ENCODE measurements at places on chromosomes 16 and 17.

DNA sequence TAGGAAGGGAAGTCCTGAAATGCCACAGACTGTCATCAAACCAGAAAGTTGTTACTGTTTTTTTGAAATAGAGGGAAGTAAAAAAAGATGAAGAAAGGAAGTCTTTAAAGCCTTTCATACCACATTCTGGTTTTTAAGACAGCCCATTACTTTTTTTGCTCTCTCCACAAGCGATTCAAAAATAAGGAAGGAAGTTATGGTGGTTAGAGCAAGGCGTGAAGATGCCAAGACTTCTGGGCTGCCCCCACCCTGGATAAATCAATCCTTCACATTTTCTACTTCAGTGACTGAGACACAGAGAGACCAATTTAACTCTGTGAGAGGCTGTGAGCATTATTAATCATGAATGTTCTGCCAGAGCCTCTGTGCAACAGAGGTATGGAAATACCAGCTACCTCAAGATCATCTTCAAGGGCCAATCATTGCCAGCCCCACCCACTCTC is 82.3 kb upstream of the BCAR1 start:
- DNase-seq = no peak

DNA sequence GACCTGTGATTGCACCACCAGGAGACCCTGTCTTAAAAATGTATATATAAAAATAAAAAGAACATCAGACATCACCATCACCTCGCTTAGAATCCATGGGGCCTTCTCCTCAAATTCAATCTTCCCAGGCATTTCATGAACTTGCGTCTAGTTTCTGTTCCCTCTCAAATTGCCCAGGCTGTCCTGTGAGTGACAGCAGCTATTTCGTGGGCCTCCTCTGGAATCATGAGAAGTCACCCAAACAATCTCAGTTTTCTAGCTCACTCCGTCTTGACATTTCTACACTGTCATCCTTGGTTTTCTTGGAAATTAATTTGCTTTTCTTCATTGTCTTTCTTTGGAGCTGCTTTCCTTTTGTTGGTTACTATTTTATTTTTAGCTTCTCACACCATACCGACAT is 7.3 kb downstream of the SLC52A1 start:
- no peak for DNase-seq

- DNase-seq = no peak
These were observed 61.4 kb downstream of the NXN start for GRCh38 chr17:917941-918740.

DNA sequence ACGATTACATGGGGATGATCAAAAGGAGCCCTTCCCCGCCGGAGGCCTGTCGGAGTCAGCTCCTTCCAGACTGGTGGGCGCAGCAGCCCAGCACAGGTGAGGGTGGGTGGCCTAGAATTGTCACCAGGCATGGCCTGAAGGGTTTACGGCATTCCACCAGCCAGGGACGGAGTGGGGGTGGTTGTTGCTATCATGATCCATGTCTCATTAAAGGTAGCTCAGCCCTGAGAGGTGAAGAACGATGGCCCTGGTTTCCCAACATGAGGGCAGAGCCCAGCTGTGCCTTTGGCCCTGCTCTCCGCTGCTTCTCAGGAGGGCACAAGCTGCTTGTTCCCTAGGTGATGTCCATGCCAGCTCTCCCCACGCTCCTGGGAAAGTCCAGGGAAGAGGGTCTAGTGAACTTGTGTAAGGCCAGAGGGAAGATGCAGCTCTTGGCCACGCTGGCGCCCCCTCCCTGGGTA is 14.2 kb downstream of the IRF8 start:
- no peak for DNase-seq

GRCh38 chr17:72726936-72727335 is 365.6 kb downstream of the SLC39A11 start:
- DNase-seq = peak; percentile 62

GRCh38 chr17:79883202-79883601 is 44.0 kb upstream of the CBX4 start:
- no peak for DNase-seq

DNA sequence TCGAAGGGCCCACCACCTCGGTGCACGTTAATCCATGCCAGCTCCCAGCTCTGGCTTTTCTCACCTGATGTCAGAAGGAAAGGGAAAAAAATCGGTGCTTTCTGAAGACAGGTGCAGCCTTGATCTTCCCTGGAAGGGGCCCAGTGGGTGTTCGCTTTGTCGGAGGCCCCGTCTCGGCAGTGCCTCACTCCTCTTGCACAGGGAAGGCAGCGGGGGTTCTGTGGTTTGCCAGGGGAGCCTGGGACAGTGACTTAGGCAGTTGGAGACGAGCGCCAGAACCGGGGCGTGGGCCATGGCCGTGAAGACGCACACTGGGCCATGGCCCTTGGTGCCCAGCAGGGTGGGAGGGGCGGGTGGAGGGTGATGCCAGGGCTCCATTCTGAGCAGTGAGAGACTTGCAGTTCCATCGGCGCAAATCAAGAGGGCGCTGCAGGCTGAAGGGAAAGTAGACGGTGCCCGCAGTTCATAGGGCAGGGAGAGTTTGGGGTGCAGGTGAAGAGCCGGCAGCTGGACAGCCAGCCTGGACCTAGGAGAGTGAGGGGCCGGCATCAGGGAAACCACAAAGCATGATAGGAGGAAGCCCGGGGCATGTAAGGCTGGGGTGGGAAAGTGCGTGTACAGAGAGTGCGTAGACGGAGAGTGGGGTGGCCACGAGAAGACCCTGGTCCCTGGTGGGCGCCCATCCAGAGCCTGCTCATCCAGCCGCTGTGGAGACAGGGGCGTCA is 101.3 kb upstream of the CHMP6 start:
- no peak for DNase-seq

- DNase-seq = peak; percentile 53
These were observed 1.1 kb downstream of the IFT20 start for GRCh38 chr17:28334171-28334570.

DNA sequence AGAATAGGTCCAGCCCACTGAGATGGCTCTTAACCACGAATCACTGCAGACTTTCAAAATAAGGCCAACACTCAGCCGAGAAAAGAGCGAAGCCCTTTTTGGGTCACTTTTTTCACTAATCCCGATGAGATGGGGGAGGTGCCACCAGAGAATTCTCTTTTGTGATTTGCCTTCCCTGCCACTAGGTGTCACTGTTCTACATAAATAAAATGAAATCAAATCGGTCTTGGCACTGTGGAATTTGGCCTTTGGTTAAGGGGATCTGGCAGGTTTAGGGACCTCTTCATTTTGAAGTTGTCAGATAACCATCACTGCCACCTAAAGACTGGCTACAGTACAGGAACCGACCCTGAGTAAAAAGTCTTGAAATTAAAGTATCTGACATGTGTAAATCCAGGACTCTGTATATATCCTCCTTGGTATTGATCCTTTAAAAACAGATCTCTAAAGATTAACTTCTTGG is 147.0 kb downstream of the HS3ST4 start:
- DNase-seq = peak; percentile 34

- DNase-seq = no peak
These were observed 4.6 kb upstream of the CD7 start for GRCh38 chr17:82321947-82322466.

DNA sequence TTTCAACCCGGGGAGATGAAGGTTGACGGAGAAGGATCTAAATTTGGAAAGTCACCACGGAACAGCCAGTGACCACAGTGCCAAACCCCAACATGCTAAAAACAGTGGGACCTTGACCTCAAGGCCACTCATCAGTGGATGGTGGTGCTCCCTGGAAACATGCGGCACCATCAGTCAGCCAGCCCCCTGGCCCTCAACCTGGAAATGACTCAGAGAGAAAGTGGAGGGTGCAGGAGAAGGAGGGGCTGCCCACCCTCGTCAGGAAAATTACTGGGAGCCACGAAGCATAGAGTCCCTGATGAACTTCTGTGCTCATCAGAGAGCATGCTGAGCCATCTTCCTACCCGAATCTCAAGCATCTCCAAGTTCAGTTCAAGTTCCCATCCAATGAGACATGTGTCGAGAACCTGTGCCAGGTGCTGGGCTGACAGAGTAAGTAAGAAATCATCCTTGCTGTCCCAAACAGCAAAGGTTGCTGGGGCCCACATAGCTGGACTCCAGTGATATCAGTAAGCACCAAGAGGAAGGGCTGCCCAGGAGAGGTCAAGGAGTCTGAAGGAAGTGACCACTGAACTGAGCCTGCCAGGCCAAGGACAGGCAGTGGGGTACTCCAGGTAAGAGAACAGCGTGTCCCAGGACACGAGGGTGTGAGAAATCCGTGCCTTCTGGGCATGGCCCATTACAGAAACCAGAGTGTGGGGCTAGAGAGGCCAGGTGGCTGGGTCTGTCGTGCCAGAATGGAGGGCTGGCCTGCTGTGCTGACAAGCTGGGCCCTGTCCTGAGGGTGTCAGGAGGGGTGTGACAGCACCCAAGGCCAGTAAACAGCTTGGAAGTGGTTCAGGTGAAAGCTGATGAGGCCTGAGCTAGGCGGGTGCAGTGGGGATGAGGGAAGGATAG is 5.2 kb downstream of the PECAM1 start:
- DNase-seq = no peak

DNA sequence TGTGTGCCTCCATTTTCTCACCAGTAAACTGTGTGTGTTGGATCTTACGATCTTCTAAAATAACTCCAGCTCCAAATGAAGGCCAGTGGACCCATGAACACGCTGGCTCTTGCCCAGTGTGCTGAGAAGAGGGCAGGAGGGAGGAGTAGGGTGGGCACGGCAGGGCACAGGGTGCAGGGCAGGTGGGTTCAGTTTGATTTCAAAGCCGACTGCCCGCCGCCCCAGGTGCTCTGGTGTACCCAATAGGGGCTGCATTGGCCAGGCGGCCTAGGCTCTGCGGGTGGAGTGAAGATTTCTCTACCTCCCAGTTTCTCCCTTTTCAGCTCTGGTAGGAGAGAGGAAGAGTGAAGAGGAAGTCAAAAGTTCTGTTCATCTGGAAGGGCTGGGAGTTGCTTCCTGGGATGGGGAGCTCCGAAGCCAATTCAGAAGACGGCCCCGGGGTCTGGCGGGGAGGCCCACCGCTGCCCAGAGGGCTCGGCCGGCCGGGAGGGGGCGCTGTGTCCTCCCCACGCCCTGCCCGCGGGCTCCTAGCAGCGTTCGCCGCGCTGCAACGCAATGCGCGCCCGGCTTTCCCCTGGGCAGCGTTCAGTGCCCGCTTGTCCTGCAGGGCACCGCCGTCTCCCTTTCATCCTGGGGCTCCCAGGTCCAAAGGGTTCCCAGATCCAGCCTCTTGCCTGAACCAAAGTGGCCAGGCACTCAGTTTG is 1.1 kb upstream of the CRHR1 start:
- DNase-seq = no peak

- DNase-seq = peak; percentile 93
These were observed 7.3 kb upstream of the RHOT2 start for GRCh38 chr16:660459-661183.

GRCh38 chr17:6910987-6911603 is 79.6 kb upstream of the TEKT1 start:
- no peak for DNase-seq

GRCh38 chr17:13321951-13322701 is 279.6 kb downstream of the HS3ST3A1 start:
- DNase-seq = no peak

- DNase-seq = no peak
These were observed 51.5 kb downstream of the NTN1 start for GRCh38 chr17:9072696-9073339.

- no peak for DNase-seq
These were observed 21.0 kb upstream of the ACSF3 start for GRCh38 chr16:89072548-89073130.

GRCh38 chr16:57509231-57509923 is 23.1 kb upstream of the DOK4 start:
- no peak for DNase-seq

DNA sequence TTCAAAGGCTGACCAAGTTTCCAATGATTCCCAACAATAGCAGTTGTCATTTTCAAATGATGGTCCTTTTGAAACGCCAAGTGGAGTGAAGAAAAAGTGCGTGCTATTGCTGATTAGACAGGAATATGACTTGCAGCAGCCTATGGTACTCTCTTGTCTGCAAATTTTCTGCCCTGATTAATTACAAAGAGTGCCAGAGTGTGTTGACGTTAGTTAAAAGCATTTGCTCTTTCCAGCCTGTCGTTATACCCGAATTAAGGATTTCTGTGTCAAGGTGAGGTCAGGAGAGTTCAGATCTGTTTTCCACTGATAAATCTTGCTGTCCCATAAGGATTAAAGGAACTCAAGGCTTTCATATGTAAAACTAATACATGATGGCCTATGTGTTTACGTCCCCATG is 75.0 kb upstream of the ADAMTS18 start:
- no peak for DNase-seq

DNA sequence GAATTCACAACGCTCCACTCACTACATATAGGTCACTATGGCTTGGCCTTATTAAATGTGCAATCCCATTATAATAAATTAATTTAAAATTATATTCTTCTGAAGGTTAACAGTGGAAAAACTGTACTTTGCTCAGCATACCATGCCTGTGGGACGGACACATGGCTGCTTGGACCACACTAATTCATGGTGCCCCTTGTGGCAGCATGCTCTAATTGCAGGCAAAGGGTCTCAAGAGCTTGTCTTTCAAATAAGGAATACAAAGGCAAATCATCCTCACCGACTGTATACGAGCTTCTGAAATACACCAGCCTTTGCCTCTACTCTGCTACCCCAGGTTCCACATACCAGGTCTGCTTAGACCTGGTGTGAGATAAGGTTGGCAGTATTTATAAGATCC is 11.7 kb downstream of the SMPD3 start:
- no peak for DNase-seq

DNA sequence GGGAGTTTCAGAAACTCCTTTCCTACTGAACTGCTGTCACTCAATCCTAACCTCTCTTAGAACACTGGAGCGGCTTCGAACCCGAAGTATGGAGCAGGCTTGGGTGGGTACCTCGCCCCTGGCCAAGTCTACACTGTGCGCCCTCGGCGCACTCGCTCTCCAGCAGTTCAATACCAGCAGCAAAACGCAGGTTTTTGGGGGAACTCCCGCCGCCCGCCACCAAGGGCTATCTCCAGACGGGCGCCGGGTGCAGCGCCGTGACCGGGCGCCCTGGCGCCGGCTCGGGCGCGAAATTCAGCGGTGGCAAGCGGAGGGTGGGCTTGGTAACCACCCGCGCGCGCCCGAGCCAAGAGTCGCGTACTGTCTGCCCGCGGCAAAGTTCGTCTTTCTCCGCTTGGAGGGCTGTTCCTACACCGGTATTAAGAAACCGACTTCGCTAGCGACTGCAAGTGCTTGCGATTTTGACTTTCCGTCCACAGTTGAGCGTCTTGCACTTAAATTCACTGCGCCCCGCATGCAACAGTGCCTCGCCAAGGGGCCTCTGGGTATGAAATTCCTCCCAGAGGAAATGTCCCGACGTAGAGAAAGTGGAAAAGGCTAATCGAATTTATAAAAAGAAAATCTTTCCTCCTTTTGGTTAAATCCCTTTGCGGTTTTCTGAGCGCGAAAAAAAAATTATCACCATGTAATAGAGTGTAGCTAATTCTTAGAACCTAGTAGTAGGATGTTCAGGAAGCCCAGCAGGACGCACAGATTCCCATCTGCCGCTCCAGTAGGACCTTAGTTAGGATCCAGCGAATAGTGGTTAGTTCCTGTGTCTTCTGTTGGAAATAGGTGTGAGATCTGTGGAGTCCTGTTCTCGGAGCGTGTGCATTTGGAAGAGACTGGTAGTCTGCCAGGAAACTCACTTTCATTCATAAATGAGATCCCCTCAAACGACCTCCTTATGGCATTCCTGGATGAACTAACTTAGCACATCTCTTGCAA is 5.0 kb upstream of the SALL1 start:
- no peak for DNase-seq

GRCh38 chr16:20910781-20911321 is 10.3 kb downstream of the LYRM1 start:
- DNase-seq = peak; percentile 87

- DNase-seq = peak; percentile 25
These were observed 8.6 kb downstream of the SARM1 start for GRCh38 chr17:28379814-28380801.

All from HL-60 (cell line).